ENCODE measurements at places on chromosomes 3 and 15. TPM values are rescaled to one million over a fixed set of nuclear protein-coding genes. Genes with fewer than 3 reads are reported as not detected.

Gene GOLGA8T
- total RNA-seq, result not detected

- peak; percentile 55 for DNase-seq
These were observed 3.8 kb downstream of the ANP32A start for GRCh38 chr15:68816795-68817303.

- peak; percentile 71 for DNase-seq
These were observed 90.2 kb upstream of the KLF13 start for GRCh38 chr15:31236184-31237042.

- DNase-seq, result peak; percentile 30
These were observed 5.9 kb downstream of the FLNB start for GRCh38 chr3:58013973-58014649.

- DNase-seq, result no peak
These were observed 120.3 kb upstream of the ADAMTS9 start for GRCh38 chr3:64808061-64808460.

Gene PARP15
- total RNA-seq, result 1.2 TPM

GRCh38 chr3:81485444-81485865, 276.0 kb downstream of the GBE1 start:
- peak; percentile 12 for DNase-seq

DNA sequence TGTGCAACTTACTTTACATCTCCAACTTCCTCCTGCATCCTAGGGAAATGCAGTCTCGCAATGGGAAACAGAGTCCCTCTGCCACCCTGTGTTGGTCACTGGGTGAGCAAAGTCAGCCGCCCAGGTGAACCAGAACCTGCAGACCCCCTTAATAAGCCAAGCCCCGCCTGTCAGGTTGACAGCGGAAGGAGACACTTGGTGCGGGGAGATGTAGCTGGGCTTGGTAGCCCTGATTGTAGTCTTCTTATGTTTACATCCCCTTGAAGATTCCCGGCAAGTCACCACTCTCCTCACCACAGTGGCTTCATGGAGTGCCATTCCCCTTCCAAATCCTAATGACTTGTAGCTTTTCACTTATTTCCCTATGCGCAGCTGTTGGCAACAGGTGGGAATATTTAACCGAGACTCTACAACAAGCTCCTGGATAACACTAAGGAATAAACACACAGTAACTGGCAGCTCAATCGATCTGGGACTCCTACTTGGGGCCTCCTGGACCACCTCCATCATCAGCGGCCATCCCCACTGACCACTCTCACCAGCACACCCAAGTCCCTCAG, 17.7 kb upstream of the CLSTN2 start:
- no peak for DNase-seq

- no peak for DNase-seq
These were observed 35.6 kb upstream of the SEC13 start for GRCh38 chr3:10356461-10356981.

Gene COMMD2
- total RNA-seq, result 16.1 TPM

DNA sequence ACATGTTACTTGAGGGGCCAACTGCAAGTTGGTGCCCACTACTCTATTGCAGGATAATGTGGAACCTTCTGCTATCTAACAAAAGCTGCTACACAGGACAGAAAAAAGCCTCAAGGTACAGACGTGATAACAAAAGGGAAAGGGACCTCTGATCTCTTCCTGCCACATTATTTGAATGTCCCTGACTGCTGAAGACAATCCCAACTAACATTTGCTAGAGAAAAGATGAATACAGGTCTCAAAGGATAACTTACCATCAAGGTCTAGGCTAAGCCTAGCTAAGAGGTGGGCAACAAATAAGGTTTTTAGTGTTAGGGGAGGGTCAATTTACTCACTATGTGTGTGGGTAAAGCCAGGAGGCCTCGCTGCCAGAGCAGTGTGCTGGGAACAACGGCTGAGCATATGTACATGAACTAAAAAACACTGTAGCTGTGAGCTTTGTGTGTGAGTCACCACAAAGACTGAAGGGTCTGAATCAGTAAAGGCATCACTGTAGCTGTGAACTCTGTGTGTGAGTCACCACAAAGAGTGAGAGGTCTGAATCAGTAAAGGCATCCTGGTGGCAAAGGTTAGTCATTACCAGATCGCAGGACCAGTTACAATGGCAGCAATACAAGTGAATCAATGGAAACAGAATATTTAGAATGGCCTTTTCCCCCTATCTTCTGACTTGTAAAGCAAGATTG, 111.7 kb downstream of the LMLN start:
- no peak for DNase-seq

Gene SLC12A8
- 5.4 TPM for total RNA-seq

Gene LIPH
- total RNA-seq, result 68.5 TPM

Gene ST3GAL6
- total RNA-seq, result 9.7 TPM

- DNase-seq, result peak; percentile 18
These were observed 240.8 kb downstream of the NR1D2 start for GRCh38 chr3:24185738-24186384.

DNA sequence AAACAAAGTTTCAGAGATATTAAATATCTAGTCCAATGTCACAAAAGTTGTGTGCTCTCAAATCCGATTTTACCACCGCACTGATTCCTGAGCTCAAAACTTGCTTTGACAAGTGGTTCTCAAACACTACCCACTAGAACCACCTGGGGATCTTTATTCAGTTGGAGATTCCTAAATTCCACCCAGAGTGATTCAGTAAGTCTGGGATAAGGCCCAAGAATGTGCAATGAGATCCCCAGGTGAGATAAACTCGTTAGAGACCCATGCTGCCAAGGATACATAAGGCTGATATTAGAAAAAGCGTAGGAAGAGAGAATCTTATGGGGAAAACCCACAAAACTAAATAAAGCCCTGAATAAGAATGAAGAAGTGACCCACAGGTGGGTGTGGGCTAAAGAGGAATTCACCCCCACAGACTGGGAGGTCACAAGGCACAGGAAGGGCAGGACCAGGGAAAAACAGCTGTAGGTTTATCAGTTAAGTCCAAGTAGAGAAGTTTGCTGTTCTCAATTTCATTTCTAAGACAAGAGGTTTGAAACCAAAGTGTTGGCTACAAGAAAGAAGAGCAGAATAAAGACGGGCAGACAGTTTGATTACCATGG, 11.5 kb upstream of the RPS17 start:
- no peak for DNase-seq

Gene TMIE
- total RNA-seq, result not detected

DNA sequence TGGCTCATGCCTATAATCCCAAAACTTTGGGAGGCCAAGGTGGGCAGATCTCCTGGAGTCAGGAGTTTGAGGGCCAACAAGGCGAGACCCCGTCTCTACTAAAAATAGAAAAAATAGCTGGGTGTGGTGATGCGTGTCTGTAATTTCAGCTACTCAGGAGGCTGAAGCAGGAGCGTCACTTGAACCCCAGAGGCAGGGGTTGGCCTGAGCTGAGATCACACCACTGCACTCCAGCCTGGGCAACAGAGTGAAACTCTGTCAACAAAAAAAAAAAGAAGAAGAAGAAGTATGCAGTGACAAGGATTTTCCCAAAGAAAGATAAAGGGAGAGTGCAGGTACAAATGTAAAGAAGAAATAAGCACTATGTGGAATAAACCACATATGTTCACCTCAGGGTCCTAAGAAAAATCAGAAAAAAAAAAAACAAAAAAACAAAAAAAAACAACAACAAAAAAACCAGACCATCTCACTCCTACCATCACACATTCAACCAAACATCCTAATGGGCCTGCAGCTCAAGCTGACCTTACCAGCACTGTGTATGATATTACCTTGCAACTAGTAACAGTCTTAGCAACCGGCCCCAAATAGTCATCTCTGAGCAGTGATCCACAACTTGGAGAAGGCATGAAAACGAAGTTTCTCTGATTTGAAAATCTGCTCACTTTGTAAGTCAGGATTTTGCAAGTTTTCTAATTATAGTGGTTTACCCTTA, 296.7 kb upstream of the PROK2 start:
- no peak for DNase-seq

Gene FRMD5
- 1.5 TPM for total RNA-seq

DNA sequence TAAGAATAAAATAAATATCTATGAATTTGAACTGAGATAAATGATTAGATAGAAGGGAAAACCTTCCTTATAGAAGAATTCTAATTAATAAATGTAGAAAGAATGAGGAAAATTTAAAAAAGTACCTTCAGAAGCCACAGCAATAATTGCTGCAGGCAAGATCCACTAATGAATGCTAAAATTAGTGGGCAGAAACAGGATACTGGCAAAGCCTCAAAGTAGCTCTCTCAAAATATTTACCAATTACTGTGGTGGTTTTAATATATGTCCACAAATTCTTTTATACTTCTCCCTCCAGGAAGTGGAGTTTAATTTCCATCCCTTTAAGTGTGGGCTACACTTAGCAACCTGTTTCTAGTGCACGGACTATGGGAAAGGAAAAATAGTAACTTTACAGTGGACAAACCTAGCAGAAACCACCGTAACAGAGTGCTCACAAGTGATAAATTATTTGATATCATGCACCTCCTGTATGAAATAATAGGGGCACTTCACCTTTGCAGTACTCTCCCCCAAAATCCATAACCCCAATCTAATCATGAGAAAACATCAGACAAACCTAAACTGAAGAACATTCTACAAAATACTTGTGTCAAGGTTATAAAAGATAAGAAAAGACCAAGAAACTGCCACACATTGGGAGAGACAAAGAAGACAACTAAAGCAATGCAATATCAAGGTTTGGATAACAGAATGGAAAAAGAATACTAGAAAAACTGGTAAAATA, 6.8 kb downstream of the PEAK1 start:
- DNase-seq, result no peak

- no peak for DNase-seq
These were observed 774 bp upstream of the TMCO5A start for GRCh38 chr15:37933666-37934065.

GRCh38 chr3:118505784-118506183, 528.9 kb downstream of the IGSF11 start:
- DNase-seq, result no peak

All from transverse colon (tissue), 4 donors.